Aorta (tissue), 5 donors: ENCODE measurements at places on chromosomes 4 and X. TPM values are rescaled to one million over a fixed set of nuclear protein-coding genes. Genes with fewer than 3 reads are reported as not detected.
A peak's percentile ranks its signal among the peaks of the same experiment; 100 is the strongest.

- DNase-seq, result no peak
Measured at GRCh38 chr4:40185830-40186664, 10.8 kb upstream of the RHOH start.

- DNase-seq, result no peak
Measured at GRCh38 chr4:145933134-145933533, 5.5 kb downstream of the ZNF827 start.

DNA sequence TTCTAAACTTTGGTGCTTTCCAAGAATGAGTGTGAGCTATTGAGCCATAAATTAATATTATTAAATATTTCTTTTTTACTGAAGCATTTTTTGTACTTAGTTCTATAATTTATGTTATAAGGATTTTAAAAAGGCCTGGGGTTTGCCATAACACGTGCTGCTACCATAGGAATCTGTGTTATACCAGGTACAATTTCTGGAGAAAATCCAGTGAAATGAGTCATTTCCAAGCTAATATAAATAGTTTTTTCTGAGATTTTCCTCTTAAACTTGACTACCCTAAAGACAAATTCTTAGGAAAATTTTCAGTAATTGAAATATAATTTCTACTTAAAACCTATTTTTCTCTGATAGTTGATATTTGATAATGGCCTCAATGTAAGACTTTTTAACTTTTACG, 130.8 kb downstream of the TLL1 start:
- DNase-seq, result no peak

DNA sequence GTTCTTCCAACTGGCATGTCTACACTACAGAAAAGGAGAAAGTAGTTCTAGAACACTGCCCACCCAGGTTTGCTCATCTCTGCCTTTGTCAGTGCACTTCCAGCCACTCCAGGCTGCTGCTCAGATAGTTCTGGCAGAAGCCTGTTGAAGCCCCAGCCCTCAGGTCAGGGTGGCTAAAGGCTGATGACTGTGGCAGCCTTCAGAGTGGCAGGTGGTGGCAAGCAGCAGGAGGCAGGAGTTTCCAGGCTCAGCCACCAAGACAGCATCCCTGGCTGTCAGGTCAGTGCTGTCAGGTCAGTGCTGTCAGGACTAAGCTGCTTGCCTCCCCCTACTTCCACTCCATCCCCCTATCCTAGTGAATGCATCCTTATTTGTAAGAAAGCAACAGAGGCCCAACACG, 100.4 kb downstream of the MAMLD1 start:
- DNase-seq, result no peak

- no peak for DNase-seq
Measured at GRCh38 chrX:37989304-37989703, 17.0 kb upstream of the SYTL5 start.

DNA sequence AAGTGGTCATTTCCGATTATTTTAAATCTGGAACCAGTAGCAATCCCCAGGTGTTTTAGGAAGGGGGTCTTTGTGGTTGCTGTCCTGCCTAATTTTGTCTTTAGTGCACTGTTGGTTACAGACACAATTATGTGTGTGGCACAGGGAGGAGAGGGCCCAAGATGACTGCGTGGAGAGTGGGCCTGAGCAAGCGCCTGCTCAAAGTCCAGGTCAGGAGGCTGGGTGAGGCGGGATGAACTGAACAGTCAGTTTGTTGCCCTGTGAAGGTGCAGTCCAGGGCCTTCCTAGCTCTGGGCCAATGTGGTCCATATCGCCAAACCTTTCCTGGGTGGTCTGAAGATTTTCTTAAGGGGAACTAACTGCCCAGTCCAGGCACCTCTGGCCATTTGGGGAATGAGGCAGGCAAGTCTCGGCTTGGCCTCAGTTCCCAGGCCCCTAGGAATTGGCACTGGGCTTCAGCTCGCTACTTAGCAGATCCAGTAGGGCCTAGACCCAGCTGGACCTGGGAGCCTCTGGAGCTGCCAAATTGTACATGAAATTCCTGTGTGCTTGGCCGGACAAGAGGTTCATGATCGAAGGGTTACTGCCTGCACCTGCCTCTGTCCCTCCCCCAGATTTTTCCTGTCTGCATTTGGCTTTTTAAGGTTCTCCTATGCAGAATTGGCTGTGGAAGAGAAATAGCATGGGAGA, 47.6 kb downstream of the ANAPC4 start:
- no peak for DNase-seq

DNA sequence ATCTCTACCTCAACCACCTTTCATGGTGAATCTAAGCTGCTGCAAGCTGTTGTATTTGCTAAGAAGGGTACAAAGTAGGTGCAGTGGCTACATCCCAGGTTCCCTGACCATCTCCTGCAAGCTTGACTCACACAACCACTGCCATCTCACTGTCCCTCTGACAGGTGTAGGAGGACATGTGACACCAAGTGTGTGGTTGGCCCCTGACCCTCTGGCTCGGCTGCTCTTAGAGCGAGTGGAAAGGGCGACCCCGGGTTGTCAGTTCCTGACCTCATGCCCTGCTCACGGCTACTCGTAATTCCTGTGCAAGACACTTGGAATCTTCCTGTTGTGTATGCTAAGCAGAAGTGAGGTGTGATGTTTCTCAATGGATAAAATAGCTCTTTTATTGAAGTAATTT, 184.4 kb downstream of the DCLK2 start:
- no peak for DNase-seq

DNA sequence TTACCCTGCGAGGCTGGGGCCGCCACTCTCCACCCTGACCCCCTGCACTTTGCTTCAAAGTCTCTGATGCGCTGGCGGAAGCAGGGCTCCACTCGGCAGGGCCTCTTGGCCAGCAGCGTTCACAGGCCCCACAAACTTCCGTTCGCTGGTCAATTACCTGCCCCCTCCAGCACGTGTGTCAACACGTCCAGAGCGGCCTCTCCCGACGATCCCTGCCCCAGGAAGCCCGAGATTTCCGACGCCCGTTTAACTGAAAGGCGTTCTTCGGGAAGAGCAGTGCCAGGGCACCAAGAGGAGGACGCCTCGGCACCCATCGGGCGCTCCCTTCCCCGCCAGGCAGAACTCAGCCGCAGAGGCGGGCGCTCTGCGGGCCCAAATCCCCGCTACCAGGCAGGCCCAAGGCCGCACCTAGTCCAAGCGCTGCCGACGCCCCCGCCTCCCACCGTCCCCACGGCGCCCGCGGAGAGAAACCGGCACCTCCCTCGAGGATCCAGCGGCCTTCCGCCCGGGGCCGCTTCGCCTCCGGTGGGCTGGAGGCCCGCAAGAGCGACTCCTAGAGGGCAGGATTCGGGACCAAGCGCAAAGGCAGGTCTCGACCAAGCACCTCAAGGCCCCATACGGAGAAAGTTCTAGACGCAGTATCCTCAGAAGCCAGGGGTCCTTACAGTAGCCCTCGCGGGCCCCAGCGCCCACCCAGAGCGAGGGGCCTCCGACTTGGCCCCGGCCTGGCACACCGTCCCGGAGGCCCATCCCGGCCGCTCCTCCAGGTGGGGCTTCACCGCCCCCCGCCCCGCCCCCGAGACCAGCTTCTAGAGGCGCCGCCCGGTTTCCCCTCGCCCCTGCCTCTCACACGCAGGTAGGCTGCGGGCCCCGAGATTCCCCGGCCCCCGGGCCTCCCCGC, 586 bp downstream of the BCAP31 start:
- DNase-seq, result peak; percentile 85

DNA sequence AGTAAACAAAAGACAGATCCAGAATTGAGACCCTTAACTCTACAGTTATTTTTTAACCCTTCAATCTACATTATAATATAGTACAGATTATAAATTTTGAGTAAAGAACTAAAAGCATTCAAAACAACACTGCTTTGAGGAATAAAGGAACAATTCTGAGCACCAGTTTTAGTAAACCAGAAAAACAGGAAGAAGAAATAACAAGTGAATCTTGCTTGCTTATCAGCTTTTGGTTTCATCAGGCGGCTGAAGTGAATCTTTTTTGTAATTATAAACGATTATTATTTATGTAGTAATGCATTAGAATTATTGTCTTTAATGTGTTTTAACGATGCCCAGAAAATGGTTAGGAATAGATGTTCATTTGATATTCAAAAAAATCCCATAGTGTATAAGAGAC, 305.4 kb downstream of the ARAP2 start:
- no peak for DNase-seq

DNA sequence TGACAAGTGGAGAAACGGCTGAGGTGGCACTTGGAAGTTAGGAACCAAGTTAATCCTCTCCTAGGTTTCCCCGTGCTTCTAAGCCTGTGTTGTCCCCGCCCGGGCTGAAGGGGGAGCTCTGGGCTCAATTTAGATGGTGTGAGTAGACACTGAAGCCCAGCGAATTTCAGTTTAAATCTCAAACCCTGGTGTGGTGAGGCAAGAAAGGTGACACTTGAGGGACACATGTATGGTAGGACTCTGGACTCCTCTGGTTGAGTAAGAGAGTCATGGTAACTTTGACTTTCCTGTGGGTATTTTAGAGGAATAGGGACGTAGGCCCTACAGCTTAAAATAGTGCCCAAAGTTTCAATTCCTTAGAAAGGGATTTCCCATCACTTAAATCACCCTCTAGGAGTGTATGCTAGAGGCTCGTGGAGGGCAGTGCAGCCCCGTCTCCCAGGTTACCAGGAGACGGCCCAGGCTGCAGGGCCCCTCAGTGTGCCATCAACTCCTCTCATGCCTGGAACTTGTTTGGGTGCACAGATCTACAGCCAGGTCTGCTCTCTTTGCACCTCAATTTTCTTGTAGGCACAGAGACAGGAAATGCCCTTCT, 24.0 kb downstream of the HAND2 start:
- peak; percentile 85 for DNase-seq

GRCh38 chr4:61225656-61226055, 25.5 kb downstream of the ADGRL3 start:
- DNase-seq, result no peak

- DNase-seq, result no peak
Measured at GRCh38 chrX:27933361-27933760, 47.9 kb downstream of the DCAF8L1 start.

DNA sequence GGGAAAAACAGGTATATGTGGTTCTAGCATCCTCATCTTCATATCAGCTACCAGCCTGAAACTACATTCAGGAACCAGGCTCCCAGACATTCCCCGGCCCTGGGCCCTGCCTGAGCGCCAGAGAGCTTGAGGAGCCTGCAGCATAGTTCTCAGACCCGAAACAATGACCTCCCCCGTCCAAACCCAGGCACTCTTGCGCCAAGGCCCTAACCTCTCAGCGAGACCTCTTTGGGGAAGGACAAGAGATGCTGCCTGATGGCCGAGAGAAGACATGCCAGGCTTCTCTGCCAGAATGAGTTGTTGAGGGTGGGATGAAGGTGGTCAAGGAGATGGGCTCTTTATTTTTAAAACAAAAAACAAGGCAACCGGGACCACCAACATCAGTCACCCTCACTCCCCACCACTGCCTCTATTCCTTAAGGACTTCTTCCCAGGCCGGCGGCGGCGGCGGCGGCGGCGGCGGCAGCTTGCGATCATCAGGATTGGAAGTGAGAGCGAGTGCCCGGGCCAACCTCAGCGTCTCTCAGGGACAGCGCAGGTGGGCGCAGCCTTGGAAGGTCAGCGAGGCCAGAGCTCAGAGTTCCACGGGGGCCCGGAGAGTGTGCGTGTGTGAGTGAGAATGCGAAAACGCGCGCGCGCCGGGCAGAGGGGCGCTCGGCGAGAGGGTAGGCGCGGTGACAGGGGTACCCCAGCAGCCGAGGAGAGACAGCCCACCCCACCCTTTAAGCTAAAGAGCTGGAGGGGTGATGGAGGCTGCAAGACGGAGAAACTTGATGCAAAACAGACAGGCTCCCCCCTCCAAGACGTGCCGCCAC, 601 bp downstream of the INPP4B start:
- DNase-seq, result peak; percentile 50

- DNase-seq, result no peak
Measured at GRCh38 chr4:52665592-52665991, 6.5 kb upstream of the USP46 start.

DNA sequence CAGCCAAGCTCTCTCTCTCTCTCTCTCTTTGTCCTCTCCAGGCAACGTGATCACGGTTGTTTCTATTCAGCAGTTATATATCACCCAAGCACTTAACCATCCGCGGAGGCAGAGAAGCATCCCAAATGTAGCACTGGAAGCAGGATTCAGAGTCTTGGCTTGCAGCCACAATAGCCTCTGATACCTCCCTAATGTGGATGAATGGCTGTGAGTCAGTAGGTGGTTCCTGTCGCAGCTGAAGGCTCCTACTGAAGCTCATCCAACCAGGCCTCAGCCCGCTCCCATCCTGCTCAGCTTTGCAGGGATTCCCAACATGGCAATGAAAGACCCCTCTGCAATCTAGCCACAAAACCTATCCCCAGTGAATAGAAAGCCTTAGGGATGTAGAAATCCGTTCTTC, 5.1 kb downstream of the HS6ST2 start:
- no peak for DNase-seq

- no peak for DNase-seq
Measured at GRCh38 chr4:7169134-7169533, 23.2 kb upstream of the SORCS2 start.

XK gene
- total RNA-seq, result 0.93 TPM

BEX1 gene
- 0.48 TPM for total RNA-seq

MAML3 gene
- 8.3 TPM for total RNA-seq

RBMX2 gene
- 18.5 TPM for total RNA-seq

FSTL5 gene
- total RNA-seq, result not detected

HPGD gene
- total RNA-seq, result 9.7 TPM
